ENCODE measurements at places on chromosomes 2 and 18.

- no peak for DNase-seq
Observed at GRCh38 chr2:166240387-166241313, 112.8 kb upstream of the SCN1A start.

- DNase-seq: no peak
Observed at GRCh38 chr2:39033980-39034379, 86.9 kb downstream of the SOS1 start.

DNA sequence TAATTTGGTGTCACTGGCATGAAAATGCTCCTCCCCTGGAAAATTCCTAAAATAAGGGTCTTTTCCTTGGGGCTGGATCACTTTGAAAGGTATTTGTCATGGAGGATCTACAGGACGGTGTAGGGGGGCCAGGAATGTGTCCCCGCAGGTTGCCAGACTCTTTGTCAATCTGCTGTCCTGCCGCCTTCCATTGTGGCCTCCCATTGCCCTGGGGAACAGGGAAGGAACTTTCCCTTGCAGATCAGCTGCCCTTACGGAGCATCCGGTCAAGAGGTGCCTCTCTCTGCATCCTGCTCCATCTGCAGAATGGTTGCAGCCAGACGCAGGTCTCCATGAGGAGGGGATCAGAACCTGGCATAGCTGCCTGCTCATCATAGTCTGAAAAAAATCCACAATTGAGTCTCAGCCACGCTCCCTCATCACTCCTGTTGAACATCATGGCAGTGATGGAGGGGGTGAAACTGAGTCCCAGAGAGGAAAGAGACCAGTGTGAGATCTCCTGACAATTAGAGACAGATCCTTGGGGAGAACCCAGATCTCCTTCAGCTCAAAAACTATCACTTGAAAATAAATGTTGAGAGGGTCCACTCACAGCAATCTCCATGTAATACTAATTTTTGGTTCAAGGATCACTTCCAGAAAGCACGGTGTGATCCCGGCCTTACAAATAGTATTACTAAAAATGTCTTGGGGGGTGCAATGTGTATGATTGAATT, 244.8 kb downstream of the MYCN start:
- DNase-seq: no peak

DNA sequence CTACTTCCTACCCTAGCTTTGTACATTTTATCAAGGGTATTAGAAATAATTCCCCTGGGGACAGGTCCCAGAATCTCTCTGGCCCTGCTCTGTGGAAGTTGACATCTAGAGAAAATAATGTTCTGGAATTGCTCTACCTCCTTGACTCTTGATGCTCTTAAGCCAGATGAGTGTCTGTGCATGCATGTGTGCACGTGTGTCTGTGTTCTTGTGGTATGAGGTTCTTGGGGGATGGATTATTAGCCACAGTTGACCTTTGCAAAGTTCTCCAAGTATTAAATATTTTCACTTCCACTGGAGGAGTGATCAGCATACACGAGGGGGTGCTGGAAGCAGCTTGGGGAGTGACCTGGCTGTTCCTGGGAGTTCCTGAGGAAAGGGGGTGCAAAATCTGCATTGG, 61.2 kb upstream of the PELI1 start:
- no peak for DNase-seq

- DNase-seq: no peak
Observed at GRCh38 chr2:43131890-43132682, 94.3 kb downstream of the ZFP36L2 start.

- no peak for DNase-seq
Observed at GRCh38 chr2:109173311-109174171, 44.5 kb downstream of the SH3RF3 start.

DNA sequence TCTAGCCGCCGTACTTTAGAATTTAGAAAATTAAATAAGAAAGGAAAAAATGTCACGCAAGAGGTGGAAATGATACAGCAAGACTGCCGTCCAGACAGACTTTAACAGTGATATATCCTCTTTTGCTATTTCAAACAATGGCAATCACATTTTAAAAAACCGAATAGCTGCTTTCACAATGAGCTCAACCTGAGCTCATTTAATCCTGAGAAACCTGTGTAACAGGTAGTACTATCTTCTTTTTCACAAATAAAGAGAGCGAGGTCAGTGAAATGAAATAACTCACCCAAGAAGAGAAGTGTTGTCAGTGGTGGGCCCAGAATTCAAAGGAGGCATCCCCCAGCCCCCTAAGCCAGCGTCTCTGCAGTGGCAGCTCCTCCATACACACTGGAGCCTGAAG, 60.7 kb upstream of the DAPL1 start:
- no peak for DNase-seq

All from activated CD4-positive, alpha-beta T cell treated with anti-CD3 and anti-CD28 coated beads, Interleukin-2, amount 50 U/mL, for 24 hours (primary cell).